Fibroblast of skin of back (primary cell): ENCODE measurements at places on chromosomes 16 and 17.
A peak's percentile ranks its signal among the peaks of the same experiment; 100 is the strongest.

- DNase-seq, result no peak
Measured at GRCh38 chr17:51540151-51540550, 279.8 kb downstream of the UTP18 start.

DNA sequence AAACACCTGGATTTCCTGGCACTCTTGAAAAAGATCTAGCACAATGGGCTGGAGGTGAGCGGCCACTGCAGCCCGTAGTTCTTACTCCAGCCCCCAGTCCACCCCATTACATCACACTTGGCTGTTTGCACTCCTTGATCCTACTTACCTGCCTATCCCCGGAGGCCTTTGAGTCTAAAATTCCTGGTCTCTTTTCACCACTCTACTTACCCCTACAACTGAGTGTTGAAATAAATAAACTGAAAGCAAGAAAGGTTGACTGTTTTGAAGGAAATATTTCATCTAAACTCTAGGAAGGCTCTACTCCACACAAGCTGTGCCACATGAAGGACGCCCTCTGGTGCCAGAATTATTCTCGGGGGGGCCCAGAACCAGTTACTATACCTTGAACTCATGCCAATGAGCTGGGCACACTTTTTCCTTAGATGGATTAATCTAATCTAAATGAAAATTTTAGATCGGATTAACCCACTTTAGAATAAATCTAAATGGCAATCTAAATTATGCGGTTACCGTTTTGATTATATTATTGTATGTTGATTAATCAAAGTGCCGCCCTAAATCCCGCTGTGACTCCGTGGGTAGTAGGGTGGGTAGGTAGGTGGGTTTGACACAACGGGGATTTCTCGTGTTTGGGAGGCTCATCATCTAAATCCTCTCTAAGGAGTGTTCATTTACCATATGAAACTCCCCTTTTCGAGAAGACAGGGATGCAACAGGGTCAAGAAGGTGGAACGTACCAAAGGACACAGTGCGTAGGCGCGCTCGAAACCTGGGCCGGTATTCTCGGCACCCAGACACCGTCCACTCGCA, 651 bp upstream of the EIF1 start:
- peak; percentile 60 for DNase-seq

DNA sequence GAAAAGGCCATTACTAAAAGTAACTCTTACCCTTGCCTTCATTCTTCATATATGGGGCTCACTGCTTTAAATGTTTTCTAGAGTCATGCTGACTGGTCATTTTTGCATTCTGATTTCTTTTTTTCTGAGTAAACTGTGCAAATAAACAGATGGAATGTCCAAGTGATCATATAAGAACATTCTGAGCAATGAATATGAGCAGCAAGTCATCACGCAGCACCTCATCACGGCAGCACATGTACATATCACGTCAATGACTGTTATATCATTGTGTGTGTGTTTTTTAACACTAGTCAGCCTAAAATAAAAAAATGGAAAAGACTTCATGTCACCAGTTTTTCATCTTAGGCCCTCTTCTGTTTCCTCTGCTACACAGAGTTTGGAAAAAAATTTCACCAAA, 490.0 kb upstream of the ZFHX3 start:
- DNase-seq, result no peak

DNA sequence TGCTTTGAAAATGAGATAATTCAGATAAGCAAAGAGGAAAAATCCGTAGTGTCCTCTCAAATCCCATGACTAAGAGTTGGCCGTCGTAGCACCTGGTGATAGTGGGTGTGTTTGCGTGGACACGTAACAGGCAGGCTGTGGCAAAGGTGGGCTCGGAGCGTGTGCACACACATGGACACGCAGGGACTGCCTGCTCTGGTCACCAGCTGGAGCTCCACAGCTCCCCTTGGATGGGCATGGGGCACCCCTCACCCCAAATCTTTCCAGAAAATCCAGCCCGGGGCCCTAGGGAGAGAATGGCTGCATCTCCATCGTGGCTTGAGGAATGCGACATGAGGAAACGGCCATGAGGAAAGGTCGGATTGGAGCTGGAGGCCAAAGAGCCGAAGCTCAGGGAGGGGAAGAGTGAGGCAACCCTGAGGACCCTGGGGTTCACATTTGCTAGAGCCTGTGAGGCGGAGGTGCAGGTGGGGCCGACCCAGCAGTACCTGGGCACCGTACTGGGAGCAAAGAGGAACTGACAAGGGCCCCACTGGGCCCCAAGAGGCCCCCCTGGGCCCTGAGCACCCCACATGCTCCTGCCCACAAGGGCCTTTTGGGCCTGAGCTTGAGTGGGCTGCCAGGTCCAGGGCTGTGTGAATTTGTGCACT, 51.6 kb downstream of the DNAH17 start:
- no peak for DNase-seq

DNA sequence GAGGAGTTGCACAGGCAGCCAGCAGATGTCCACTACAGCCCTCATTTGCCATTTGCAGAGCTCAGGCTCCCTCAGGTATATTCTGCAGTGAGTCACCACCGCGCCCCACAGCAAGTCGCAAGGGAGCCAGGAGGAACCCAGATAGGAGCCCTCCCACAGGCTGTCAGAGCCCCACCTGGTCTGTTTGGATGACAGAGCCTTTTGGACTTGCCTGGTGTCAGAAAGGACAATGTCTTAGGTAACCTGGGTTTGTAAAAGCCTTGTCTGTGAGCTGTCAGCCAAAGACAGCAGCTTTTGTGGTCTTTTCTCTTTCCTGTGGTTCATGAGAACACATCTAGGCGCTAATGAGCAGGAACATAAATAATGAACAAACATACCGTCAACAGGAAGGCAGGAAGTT, 70.9 kb downstream of the GNAO1 start:
- no peak for DNase-seq

GRCh38 chr17:44115585-44116415, 7.6 kb downstream of the HDAC5 start:
- peak; percentile 50 for DNase-seq

DNA sequence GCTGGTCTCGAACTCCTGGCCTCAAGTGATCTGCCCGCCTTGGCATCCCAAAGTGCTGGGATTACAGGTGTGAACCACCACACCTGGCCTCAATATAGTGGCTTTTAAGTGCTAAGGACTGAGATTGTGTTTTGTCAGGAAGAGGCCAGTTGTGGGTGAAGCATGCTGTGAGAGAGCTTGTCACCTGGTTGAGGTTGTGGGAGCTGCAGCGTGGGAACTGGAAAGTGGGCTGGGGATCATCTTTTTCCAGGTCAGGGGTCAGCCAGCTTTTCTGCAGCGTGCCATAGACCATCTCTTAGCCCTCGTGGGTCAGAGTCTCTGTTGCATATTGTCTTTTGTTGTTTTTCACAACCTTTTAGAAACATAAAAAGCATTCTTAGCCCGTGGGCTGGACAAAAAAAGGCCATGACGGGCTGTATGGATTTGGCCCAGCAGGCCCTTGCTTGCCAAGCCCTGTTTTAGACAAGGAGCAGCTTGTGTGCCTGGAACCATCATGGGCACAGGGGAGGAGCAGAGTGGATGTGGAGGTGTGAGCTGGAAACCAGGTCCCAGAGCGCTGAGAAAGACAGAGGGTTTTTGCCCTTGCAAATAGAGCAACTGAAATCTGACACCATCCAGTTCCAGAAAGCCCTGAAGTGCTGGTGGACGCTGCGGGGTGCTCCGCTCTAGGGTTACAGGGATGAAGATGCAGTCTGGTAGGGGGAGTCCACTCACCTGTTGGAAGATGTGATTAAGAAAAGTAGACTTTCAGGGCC, 5.5 kb downstream of the BIRC5 start:
- no peak for DNase-seq

- no peak for DNase-seq
Measured at GRCh38 chr17:74125156-74125555, 78.3 kb upstream of the RPL38 start.

DNA sequence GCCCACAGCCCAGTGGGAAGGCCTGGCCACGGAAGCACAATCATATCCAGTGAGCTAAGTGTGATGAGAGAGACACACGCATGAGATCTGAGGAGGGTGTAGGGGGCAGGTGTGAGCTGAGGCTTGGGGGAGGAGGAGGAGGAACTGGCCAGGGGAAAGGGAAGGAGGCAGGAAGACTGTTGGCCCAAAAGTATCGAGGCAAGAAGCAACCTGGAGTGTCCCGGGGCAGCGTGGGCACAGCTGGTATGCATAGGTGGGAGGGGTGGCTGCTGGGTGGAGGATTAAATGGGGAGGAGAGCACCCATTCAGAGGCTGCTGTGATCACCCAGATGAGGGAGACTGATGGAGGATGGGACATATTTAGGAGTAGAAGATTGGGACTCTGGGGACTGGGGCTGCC, 41.4 kb downstream of the ARHGAP27 start:
- DNase-seq, result no peak

DNA sequence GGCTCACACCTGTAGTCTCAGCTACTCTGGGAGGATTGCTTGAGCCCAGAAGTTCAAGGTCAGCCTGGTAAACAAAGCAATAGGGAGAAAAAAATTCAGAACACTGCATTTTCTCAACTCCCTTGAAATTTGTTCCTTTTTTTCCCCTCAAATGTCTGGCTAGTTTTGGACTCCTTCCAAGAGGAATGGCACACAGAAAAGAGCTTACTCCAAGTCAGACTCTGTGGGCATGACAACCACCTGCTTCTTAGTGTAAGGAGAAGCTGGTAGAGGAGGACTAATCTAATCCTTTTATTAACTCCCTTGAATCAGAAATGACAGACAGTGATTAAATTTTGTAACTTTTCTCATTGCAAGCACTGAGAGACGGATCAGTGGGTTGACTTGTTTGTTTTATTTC, 27.9 kb upstream of the HYDIN start:
- no peak for DNase-seq

- DNase-seq, result no peak
Measured at GRCh38 chr17:76241204-76241538, 878 bp upstream of the RNF157 start.

GRCh38 chr16:72367851-72368250, 195.9 kb upstream of the PMFBP1 start:
- no peak for DNase-seq

DNA sequence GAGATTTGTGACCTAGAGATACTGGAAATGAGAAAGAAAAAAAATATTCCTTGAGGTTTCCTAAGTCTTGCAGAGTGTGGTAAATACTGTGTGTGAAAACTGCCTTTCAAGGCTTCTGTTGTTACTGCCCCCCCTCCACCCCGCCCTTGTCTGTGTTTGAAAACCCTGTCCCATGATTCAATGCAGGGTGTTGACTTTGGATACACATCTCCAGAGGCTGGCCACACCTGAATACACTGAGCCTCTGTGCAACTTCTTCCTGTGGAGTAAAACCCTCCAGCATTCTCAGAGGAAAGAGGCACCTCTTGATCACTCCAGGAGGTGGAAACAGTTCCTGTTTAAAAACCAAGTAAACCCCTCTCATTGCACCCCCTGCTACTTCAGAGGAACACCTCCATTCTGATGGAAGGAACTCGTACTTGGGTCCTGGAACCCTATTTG, 123.0 kb upstream of the CACNG5 start:
- DNase-seq, result peak; percentile 13
